ENCODE measurements at places on chromosomes 2 and 18. TPM values are rescaled to one million over a fixed set of nuclear protein-coding genes. Genes with fewer than 3 reads are reported as not detected.

DNA sequence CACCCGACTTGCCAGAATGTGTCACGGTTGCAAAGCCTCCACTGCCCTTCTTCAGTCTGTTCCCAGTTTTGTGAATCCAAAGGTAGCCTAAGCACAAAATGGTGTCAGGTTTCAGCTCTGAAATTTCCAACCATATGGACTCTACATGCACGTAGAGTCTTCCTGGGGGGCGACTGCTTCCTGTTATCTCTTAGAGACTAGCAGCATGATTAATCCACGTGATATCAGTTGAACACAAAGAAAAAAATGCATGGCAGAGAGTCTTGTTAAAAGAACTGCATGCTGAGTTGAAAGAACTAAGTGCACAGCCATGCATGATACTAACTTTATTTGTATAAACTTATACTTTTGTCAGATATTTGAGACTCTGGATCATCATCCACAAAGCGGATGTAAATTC is 404.4 kb downstream of the SOCS6 start:
- no peak for DNase-seq

- DNase-seq: no peak
These were observed 103.1 kb downstream of the SH3BP4 start for GRCh38 chr2:235054919-235055318.

LIPG gene
- total RNA-seq: 10.2 TPM

DNA sequence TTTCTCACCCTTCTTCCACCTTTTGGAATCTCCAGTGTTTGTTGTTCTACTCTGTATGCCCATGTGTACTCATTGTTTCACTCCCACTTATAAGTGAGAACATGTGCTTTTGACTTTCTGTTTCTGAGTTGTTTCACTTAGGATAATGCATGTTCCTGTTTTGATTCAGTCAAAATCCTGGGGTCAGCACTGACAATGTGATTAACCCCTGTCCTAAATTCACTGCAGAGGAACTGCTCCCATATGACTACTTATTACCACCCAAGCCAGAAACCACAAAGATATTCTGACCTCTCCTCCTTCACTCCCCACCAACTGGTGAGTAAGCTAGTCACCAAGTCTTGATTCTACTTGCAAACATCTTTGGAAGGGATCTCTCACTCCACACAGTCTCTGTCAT is 251.4 kb upstream of the TCF4 start:
- no peak for DNase-seq

DNA sequence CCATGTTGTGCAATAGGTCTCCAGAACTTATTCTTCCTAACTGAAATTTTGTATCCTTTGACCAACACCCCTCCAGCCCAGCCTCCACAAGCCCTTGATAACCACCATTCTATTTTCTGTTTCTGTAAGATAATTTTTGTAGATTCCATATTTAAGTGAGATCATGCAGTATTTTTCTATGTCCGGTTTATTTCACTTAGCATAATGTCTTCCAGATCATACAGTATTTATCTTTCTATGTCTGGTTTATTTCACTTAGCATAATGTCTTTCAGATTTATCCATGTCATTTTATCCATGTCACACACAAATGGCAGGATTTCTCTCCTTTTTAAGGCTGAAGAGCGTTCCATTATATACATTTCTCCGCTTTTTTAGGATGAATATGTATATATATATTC is 24.4 kb upstream of the ONECUT2 start:
- DNase-seq: no peak

GRCh38 chr2:173196080-173196479 is 120.4 kb downstream of the MAP3K20 start:
- no peak for DNase-seq

DNA sequence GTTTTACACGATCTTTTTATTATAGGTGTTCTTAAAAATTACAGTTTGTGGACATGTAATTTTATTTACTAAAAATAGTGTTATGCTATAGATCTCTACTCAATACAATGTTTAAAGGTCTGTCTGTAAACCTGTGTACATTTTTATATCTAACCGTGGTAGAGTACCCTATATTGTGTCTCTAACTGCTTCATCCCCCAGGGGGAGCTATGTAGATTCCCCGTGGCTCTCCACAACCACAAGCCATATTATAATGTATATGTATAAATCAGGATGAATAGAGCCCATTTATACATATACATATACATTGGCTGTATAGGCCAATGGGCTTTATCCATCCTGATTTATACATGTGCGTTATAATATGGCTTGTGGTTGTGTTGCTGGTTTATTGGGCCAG is 59.4 kb downstream of the ADAM23 start:
- DNase-seq: no peak

IL1R1 gene
- total RNA-seq: 0.41 TPM

Data from frontal cortex (tissue), 4 donors.